ENCODE measurements at places on chromosomes 3 and 15.
A peak's percentile ranks its signal among the peaks of the same experiment; 100 is the strongest.

- ATAC-seq: no peak
These were observed 34.9 kb upstream of the SLC25A36 start for GRCh38 chr3:140906785-140907184.

DNA sequence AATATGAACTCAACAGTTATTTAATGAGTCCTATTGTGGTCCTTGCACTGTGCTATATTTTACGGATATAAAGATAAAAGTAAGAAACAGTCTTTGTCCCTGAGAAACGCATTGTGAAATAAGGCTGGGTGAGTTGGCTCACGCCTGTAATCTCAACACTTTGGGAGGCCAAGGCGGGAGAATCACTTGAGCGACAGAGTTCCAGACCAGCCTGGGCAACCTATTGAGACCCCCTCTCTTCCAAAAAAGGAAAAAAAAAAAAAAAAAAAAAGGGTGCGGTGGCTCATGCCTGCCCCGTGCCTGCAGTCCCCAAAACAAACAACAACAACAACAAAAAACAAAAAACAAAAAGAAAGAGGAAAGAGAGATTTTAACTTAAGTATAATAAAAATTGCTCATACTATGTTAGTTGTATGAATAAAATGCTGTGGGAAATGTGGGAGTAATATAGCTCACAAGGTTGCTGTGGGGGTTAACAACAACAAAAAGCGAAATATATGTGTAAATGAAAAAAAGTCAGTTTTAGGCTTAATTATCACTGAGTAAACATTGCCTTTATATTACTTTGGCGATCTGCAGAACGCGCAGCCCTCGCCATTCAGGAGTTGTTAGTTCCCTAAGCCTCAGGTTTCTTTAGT, 461 bp upstream of the FNDC3B start:
- no peak for ATAC-seq

GRCh38 chr3:4426782-4427344, 40.2 kb downstream of the SUMF1 start:
- no peak for ATAC-seq

DNA sequence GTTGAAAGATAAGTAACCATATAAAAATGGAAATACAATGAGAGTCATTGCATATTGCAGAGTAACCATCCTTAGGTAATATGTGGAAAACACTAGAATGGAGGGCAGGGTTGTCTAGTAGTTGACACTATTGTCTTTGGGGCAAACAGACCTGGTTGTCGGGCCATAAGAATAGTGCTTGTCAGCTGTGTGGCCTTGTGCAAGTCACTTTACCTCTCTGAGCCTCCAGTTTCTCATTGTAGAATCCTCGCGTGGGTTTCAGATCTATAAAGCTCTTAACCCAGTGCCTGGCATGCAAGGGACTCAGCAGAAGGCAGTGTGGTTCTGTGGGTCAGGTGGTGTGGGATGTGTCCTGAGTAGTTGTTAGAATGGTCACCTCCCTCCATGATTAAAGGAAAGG, 32.0 kb downstream of the MRPS25 start:
- no peak for ATAC-seq

GRCh38 chr3:10010421-10010877, 15.8 kb upstream of the FANCD2 start:
- no peak for ATAC-seq

GRCh38 chr15:67835297-67836133, 4.3 kb downstream of the RNU6-1 start:
- no peak for ATAC-seq

DNA sequence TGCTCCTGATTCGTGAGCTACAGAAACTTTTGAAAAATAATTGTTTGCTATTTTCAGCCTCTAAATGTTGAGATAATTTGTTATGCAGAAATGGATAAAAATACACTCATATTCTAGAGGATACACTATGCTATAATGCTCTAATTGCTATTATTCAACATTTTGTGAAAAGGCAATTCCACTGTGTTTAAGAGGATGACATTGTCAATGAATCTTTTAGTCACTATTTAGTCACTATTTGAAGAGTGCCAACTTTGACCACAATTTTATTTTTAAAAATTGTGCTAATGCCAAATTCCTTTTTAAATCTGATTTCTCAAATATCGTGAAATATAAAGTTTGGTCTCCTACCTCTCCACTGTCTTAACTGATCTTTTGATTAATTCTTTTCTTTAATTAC, 604.9 kb upstream of the KCNMB2 start:
- no peak for ATAC-seq

DNA sequence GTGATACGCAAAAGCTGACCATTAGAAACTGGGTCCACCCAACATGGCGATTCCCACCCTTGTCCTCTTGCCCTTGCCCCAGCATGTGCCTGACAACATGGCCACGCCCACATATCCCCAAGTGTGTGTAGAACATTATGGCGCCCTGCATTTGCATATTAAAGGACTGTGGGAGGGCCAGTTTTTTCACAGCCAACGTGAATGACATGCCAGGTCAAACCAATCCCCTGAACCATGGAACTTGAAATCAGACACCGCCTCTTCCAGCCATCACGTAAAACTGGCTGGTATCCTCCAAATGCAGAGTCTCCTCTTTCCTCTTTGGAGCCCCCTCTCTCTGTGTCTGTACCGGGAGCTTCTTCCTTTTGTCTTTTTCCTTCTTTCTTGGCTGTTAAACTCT, 156.7 kb upstream of the EPHA6 start:
- ATAC-seq: no peak

DNA sequence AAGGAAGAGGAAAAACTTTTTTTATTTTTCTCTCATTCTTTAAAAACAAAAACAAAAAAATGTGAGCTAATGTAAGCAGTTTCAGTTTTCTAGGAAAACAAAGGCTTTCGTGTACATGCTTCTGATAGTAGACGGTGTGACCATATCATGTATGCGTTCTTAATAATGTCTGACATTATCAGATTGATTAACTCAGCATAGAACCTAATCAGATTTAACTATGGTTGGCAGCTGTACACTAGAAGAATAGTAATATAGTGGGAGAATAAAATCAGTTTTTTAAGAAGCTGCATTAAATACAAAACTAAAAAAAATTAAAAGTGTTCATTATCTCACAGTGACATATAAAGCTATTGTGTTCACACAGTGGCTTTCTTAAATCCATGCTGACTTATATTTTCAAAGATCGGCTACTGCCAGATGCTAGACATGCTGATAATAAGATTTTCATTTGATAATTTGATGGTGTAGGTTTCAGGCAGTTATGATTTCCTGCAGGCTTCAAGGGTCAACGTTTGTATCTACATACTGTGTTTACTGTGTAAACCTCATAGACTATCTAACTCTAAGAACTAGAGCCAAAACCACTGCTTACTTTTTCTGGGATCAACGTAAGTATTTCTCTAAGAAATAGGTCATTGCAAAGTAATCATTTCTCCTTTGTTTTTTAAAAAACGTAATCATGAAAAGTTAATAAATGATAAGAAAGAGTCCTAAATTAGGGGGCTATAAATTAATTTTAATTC, 74.0 kb downstream of the UBE2E2 start:
- no peak for ATAC-seq

- peak; percentile 44 for ATAC-seq
These were observed 65.2 kb upstream of the UBE2E1 start for GRCh38 chr3:23740517-23740965.

DNA sequence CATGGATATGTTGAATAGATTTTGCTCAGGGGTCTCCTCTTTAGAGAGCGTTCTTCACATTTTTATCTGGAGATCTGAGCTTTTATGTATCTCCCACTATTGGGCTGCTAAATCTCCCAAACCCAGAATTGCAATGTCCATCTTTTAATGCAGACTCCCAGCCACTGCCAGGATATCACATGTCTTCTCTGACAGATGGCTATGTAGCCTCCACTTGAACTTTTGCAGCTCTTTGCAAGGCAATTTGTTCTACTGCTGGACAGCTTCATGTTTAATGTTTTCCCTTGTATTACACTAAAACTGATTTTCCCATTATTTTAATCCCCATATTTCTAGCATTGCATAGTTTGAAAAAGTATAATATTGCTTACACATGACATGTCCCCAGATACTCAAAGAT, 177.2 kb downstream of the LPP start:
- no peak for ATAC-seq

DNA sequence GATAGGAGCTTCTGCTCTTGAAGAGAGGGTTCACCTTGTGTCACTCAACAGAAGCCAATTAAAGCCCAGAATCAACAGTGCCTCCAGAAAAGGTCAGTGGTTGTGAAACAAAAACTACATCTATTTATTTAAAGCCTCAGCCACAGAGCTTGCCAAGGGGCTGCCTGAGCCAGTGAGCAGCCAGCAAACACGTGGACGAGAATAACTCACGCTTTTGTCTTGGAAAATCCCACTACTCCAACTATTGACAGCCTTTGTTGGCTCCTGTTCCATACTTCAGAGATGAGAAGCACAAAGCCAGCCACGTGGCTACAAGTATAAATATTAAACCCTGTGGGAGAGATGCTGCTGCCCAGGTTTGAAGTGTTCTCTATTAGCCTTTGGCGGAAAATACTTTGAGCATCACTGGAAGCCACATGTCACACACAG, 10.3 kb downstream of the GPR156 start:
- ATAC-seq: peak; percentile 65

DNA sequence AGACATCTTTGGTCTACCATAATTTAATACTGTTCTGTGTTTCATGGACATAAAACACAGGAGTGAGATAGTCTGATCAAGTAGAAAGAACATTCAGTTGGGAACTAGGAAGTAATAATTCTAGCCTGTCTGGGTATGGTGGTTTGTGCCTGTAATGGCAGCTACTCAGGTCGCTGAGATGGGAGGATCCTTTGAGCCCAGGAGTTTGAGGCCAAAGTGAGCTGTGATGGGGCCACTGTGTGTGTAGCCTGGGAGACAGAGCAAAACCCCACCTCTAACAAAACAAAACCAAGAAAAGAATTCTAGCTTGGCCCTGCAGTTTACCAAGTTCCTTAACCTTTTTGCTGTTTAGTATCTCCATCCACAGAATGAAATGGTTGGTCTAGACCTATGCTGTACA, 36.8 kb downstream of the KAT2B start:
- no peak for ATAC-seq

DNA sequence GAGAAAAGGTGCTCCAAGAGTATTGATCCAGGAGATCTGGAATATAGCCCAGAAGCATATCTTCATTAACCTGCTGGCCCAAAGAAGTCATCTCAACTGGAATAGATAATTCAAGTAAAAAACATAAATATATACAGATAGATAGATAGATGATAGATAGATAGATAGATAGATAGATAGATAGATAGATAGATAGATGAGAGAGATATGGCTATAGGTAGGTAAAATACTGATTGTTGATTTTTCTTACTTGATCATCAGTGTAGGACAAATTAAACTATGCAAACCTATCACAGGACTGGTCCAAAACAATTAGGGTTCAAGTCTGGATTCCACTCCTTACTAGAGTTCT, 83.6 kb downstream of the TNIK start:
- ATAC-seq: no peak

DNA sequence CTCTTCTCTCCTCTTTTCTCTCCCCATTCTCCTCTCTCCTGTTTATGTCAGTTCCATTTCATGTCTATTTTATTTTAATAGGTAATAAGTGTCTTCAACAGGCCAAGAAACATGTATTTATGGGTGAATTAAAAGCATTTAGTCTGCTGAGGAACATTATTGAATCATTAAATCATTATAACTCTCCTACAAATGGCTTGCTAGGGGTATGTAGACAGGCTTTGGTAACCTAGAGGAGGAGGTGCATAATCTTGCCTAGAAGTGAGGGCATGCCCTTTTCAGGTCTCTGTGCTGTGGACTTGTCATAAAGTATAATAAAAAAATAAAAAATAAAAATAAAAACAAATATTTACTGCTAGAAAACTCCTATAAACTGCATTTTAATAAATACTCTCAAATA, 88.9 kb upstream of the SNTN start:
- no peak for ATAC-seq

DNA sequence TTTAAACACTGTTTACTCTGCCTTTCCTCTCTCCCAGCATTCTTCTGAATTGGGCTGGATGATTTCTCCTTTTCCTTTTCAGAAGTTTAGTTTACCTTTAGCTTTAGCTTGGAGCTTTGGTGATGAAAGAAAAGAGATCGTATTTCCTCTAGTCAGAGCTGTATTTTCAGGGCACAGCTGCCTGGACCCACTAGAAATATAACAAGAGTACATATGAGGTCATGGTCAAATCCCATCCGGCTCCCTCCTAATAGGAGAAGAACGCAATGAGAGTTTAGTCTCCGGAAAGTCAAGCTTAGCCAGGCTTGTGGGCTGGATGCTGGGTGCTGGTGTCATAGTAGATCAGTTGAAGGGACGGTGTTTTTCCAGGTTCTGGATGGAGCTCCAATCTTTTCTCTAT, 177.1 kb upstream of the PFN2 start:
- no peak for ATAC-seq

- no peak for ATAC-seq
These were observed 42.1 kb downstream of the VGLL4 start for GRCh38 chr3:11601446-11602238.

DNA sequence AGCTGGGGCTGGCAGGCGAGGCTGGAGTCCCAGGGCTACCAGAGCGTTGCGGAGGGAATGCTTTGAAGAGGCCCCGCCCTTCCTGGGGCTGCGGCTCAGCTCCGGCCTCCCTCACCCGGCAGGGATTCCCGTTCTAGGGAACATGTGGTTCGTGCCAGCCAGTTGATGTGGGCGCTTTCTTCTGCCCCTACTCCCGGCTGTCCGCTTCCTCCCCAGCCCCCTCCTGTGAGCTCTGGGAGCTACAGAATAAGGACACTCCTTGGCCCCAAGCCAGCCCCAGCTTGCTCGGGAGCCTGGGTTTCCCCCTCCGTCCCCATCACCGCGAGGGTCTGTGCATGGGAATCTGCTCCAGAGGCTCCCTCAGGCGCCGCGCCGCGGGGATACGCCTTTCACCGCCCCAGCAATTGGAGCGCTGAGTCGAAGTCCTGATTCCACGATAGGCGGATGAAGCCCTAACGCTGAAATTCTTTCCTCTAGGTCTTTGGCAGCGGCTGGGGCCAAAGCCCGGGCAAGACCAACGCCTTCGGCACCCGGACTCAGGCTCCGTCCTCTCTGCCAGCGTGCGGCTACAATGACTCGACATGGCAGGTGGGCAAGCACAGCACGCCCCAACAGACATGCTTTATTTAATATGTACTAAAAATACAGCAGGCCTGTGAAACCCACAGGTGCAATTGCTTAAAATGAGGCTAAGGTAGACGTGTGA, 69.5 kb downstream of the KLF15 start:
- ATAC-seq: peak; percentile 95

DNA sequence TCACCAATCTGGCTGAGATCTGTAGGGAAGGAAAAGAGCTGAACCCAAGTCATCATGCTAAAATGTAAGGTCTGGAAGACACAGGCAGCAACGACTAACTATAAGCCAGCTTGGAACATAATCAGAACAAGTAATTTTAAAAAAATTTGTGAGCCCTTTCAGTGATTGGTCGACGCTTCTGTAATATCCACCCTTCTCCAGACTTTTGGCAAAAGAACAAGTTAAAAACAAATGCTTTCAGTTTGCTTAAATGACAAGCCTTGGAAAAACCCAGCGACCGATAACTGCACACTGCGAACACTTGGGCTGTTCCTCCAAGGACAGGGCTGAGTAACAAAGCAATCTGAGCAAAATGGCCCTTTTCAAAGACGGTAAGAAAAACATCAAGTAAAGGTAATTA, 49.6 kb downstream of the PCSK6 start:
- peak; percentile 38 for ATAC-seq

- peak; percentile 58 for ATAC-seq
These were observed 53.5 kb upstream of the LCTL start for GRCh38 chr15:66619152-66619903.

All from gastroesophageal sphincter (tissue), 4 donors.